Right atrium auricular region (tissue), 2 donors: ENCODE measurements at places on chromosomes 16 and 17. TPM values are rescaled to one million over a fixed set of nuclear protein-coding genes. Genes with fewer than 3 reads are reported as not detected.
A peak's percentile ranks its signal among the peaks of the same experiment; 100 is the strongest.

GRCh38 chr16:66476328-66477027, 49.4 kb downstream of the BEAN1 start:
- no peaks in the 10 kb centered on the region for H3K27me3 ChIP-seq
- H3K36me3 ChIP-seq: no peaks in the 10 kb centered on the region
- no peak overlapping the region for H3K27ac ChIP-seq
- DNase-seq: peak; percentile 56

GRCh38 chr16:73231379-73231778, 183.5 kb upstream of the ZFHX3 start:
- no peaks in the 10 kb centered on the region for H3K4me1 ChIP-seq
- H3K4me3 ChIP-seq: no peak overlapping the region
- H3K36me3 ChIP-seq: no peaks in the 10 kb centered on the region

- DNase-seq: no peak
- no peaks in the 10 kb centered on the region for H3K27me3 ChIP-seq
- H3K4me1 ChIP-seq: no peaks in the 10 kb centered on the region
- no peak overlapping the region for H3K27ac ChIP-seq
Measured at GRCh38 chr17:4548721-4549531, 6.3 kb downstream of the MYBBP1A start.

GRCh38 chr17:50769884-50770283, 2.6 kb upstream of the ANKRD40CL start:
- H3K36me3 ChIP-seq: no peaks in the 10 kb centered on the region
- no peak overlapping the region for H3K27ac ChIP-seq
- H3K27me3 ChIP-seq: no peaks in the 10 kb centered on the region
- peak; percentile 48 for DNase-seq
- H3K4me1 ChIP-seq: no peaks in the 10 kb centered on the region

KLHL36 gene
- 44.1 TPM for total RNA-seq
